ENCODE measurements at places on chromosomes 3 and 15. TPM values are rescaled to one million over a fixed set of nuclear protein-coding genes. Genes with fewer than 3 reads are reported as not detected.

Gene BTBD1
- total RNA-seq = 39.6 TPM

Gene SLC2A2
- total RNA-seq = not detected

Gene SGO1
- 0.38 TPM for total RNA-seq

GRCh38 chr3:25576146-25576545, 88.6 kb downstream of the TOP2B start:
- no peak for DNase-seq

- no peak for DNase-seq
Observed at GRCh38 chr3:146387566-146387965, 81.8 kb downstream of the PLSCR2 start.

GRCh38 chr3:195185583-195185982, 85.4 kb downstream of the XXYLT1 start:
- DNase-seq = no peak

DNA sequence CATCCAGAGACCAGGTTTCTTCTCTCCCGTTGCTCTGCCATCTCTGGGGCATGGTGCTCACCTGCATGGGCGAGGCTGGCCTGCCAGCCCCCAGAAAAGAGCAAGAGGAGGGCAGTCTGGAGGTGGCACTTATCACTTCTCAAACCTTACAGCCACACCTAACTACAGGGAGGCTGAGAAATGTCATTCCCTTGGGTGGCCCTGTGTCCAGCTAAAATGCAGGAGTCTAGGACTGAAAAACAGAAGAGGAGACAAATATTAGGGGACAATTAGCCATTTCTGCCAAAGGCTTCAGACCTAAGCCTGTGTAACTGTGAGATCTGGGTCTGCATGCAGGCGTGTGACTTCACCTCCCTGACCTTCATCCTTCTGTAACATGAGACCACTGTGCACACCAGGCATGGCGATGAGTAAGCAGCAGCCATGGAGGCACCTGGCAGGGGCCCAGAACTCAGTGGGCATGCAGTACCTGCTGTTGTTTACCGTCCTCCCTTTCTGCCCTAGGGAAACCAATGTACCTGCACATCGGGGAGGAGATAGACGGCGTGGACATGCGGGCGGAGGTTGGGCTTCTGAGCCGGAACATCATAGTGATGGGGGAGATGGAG, 83.4 kb downstream of the MESD start:
- DNase-seq = no peak

Gene CFAP92
- not detected for total RNA-seq

DNA sequence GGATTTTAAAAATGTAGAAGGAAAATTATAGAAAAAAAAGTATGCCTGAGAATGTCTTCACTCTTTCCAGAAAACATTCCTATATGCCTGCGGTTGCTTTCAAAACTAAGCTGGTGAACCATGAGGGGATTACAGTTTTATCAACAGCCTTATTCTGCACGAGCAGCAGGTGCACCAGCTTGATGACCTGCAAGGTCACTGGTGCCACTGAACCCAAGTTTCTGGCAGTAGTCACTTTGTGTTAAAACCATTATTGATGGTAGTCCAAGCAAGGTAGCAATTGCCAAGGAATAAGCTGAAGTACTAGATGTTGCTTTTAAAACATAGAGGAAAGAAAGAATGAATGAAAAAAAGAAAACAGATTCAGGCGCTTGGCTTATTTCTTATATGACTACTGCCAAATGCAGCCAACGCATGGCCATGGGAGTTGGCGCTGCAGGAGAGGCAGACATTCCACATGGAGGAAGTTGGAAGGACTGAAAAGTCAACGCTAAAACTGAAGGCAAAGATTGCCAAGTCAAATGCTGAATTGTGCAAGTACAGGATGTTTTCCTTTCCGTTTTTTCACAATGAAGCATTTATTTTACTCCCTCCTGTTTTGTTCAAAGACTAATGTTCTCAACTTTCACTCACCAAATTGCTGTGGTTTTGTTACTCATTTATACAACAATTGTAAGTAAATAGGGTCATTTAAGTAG, 601.4 kb downstream of the CADM2 start:
- DNase-seq = no peak

Gene MME
- not detected for total RNA-seq

Gene C3orf22
- not detected for total RNA-seq

Gene EDC3
- total RNA-seq = 40.6 TPM

DNA sequence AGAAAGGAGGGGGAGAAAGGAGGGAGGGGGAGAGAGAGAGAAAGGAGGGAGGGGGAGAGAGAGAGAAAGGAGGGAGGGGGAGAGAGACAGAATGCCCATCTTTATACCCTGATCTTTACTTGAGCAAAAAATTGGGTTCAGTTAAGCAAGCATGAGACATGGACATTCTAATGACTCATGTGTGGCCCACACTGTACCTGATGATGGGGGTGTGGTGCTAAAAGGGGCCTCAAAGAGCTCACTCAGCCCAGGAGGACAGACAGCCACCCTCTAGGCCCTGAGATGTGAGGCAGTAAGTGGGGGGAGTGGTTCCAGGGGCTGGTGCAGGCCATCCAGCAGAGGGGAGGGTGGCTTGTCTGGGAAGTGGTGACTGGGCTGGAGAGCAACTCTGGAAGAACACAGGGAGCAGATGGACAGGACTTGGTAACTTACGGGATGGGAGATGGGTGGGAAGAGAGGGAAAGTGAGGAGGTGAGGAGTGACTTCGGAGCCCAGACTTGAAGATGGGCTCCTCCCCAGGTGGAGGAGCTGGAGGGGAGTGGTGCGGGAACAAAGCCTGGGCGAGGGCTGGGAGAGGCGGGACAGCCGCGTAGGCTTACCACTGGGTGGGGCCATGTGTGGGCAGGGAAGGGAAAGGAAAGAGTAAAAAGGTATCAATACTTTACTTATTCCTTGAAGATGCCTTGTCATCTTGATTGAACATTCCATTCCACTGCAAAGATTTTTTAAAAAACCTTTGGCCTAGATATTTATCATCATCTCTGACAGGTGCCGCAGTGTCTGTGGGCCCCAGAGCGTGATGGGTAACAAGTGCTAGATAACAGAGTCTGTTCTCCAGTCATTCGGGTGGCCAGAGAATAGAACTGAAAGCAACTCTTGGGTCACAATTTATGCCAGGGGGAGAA, 32.3 kb downstream of the TSPAN3 start:
- DNase-seq = no peak

- no peak for DNase-seq
Observed at GRCh38 chr3:111143-112069, 85.2 kb upstream of the CHL1 start.

DNA sequence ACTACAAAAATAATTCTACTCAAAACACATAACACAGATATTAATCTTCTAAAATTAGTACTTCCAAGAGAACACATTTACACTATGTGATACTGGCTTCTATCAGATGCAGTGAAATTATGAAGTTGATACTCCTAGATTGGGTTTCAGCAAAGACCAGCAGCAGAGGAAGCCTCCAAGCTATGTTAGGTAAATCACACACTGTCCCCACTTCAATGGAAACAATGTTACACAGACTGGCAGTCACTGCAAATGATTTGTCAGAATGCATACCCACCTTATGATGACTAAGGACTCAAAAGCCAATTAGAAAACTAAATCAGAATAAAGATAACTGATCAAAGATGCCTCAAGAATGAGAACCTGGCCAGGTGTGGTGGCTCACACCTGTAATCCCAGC, 90.1 kb upstream of the MYO5C start:
- DNase-seq = no peak

Gene RLBP1
- total RNA-seq = not detected

Gene LZTFL1
- 10.0 TPM for total RNA-seq

Gene CNOT10
- 46.5 TPM for total RNA-seq

DNA sequence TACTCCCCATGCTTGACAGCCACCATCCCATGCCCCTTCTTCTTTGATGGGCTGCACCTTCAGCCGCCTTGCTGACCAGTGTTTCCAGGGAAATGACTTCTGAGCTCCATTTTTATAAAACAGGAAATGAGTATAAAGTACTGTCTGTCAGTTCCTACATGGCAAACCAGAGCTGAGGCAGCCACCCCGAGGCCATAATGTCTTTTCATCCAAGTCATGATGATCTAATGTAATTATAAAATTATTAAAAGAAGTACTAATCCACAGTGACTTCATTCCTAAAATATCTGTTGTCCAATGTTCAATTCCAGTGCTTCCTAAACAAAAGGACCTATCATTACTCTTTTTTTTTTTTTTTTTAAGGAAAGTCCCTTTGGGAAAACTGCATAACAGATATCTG, 75.2 kb upstream of the HERC1 start:
- DNase-seq = no peak

Gene GOLGA6D
- total RNA-seq = not detected

- no peak for DNase-seq
Observed at GRCh38 chr3:42301446-42302175, 35.6 kb upstream of the CCK start.

Gene POC1A
- 1.1 TPM for total RNA-seq

- DNase-seq = no peak
Observed at GRCh38 chr3:60746043-60746638, 505.1 kb downstream of the FHIT start.

Gene IL5RA
- total RNA-seq = 0.33 TPM

DNA sequence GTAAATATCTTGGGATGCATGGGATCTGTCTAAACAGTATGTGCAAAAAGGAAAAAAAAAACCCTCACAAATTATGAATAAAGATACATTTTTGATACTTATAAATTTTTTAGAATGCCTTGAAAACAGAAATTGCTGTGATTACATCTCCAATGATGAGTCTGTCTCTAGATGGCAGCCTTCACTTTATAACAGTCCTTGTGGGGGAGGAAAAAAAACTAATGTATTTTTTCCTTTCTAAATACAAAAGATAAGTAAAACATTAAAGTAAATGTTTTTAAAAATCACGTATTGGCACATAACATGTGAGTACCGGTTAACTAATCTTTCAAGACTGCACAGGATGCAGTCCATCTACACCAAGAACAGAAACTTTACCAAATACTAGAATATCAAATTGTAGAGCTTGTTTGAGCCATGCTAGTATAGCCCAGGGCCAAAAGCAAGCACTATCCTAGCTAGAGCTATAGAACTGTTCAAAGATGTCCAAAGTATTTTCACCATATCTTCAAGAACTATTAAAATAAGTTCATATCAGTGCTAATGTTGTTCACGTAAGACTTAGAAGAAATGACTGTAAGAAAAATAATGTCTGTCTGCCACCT, 206.4 kb downstream of the STAG1 start:
- DNase-seq = no peak

- no peak for DNase-seq
Observed at GRCh38 chr15:89776274-89777072, at the start of gene MESP2. Gene MESP2, plus strand, starts transcription at chr15:89776332. Its CDS starts 26 bp downstream, at chr15:89776358.

Gene FOXL2
- total RNA-seq = not detected

DNA sequence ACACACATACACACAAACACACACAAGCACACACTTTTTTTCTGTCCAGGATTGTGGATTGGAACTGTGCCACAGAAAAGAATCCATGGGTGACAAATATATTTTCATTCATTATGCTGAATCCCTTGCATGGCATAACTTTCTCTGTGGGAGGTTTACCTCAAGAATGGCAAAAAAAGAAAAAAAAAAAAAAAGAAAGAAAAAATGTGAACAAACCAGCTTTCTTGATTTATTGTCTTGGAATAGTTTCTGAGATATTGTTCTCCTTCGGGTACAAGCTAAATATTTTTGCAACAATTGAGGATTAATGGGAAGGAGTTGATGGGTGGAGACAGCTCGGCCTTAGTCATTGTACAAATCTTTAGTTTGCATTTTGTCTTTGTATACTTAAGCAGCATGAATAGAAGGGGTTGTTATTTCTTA, 153.1 kb downstream of the GMNC start:
- no peak for DNase-seq

All from CD4-positive, alpha-beta memory T cell (primary cell).